Pancreas (tissue), 10 donors: ENCODE measurements at places on chromosomes 3 and 15.
A peak's percentile ranks its signal among the peaks of the same experiment; 100 is the strongest.

GRCh38 chr15:89526601-89527441, 30.4 kb upstream of the RHCG start:
- H3K4me3 ChIP-seq = no peak overlapping the region
- DNase-seq = peak; percentile 23
- no peak overlapping the region for H3K27ac ChIP-seq
- no peaks in the 10 kb centered on the region for H3K27me3 ChIP-seq
- no peaks in the 10 kb centered on the region for H3K4me1 ChIP-seq

- no peaks in the 10 kb centered on the region for H3K36me3 ChIP-seq
- DNase-seq = no peak
- H3K4me1 ChIP-seq = no peaks in the 10 kb centered on the region
- no peak overlapping the region for H3K27ac ChIP-seq
- H3K27me3 ChIP-seq = no peaks in the 10 kb centered on the region
- no peak overlapping the region for H3K4me3 ChIP-seq
Observed at GRCh38 chr15:94312946-94313345, 81.6 kb downstream of the MCTP2 start.

DNA sequence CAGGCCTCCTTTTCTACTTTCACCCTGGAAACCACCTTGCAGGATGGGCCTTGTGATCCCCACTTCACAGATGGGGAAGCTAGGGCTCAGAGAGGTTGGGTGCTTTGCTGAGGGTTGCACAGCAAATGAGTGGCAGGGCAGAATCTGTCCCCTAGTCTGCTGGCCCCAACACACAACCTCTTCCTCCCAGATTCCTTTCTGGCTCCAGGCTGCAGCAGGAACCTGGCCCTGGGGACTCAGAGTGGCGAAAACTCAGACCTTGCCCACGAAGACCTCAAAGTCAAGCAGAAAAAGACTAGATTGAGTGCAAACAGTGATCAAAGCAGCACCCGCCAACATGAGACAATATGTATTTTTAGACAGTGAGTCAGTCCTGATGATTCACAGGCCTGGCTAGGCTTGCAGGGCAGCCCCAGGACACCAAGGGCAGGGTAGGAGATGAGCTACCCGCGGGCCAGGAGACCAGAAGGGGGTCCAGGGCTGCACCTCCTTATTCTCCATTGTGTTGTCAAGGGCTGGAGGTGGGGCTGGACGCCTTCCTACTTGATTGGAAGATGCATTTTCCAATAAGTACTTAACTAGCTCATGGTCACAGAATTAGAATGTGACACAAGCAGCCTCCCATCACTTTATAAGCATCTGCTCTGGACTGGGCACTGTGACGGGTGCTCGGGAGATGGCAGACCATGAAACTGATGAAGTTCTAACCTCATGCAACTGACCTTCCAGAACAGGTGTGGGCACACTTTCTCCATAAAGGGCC, 23.9 kb downstream of the GOLGA6L2 start:
- no peaks in the 10 kb centered on the region for H3K36me3 ChIP-seq
- H3K27me3 ChIP-seq = no peaks in the 10 kb centered on the region
- H3K27ac ChIP-seq = no peak overlapping the region
- no peak for DNase-seq

DNA sequence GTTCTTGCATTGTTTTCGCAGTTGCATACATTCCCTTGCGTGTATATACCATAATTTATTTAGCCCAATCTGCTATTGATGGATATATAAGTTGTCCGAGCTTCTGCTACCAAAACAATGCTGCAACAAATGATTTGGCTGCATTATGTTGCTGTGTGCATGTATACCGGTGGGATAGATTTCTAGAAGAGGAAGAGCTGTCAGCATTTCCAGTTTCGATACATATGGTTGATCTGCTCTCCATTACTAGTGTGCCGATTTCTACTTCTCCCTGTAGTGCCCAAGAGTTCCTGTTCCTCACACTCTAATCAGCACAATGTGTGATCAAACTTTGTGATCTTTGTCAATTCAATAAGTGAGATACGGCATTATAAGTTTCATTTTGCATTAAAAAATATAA, 92.8 kb upstream of the NMNAT3 start:
- H3K4me3 ChIP-seq = no peak overlapping the region
- DNase-seq = no peak
- H3K27ac ChIP-seq = no peak overlapping the region
- H3K4me1 ChIP-seq = no peaks in the 10 kb centered on the region
- H3K27me3 ChIP-seq = no peaks in the 10 kb centered on the region

DNA sequence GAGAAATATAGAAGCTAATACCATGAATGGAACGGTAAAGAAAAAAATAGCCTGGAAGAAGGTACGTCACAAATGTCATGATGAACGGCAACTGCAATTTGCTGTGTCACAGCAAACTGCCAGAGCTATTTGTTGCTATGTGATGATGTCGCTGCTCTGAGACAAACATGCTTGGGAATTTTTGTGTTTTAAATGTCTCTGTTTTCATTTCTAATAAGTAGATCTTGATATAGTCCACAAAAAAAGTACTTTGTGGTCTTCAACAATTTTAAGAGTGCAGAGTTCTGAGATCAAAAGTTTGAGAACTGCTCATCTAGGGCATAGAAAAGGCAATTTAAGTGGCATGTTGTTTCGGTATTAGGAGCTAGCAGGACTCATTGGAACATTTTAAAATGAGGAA, 4.3 kb upstream of the NR1D2 start:
- no peak overlapping the region for H3K4me3 ChIP-seq
- H3K27me3 ChIP-seq = no peaks in the 10 kb centered on the region
- no peak for DNase-seq
- H3K27ac ChIP-seq = no peak overlapping the region
- no peaks in the 10 kb centered on the region for H3K36me3 ChIP-seq

- DNase-seq = no peak
- H3K4me3 ChIP-seq = no peak overlapping the region
- no peaks in the 10 kb centered on the region for H3K4me1 ChIP-seq
- H3K27ac ChIP-seq = no peak overlapping the region
Observed at GRCh38 chr3:72559385-72559784, 288.9 kb downstream of the SHQ1 start.

DNA sequence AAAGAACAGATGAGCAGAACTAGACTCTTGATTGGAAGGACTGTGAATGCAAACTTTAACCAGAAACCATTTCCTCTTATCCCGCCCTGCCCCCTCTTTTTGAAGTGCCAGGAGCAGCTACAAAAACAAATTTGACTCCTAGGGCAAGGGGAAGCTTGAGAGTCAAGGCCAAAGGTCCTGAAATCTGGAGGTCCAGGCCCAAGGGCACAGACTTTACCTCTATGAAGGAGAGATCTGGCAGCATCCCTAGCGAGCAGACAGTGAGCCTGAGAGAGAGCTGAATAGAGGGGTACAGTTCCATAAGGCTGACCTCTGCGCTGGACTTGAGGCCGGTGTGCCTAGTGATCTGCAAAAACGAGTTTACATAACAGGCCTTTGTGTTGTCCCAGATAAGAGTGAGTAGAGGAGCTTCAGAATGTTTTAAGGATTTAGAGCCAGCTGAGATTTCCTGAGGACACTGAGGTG, 5.1 kb downstream of the RAB43 start:
- H3K36me3 ChIP-seq = no peaks in the 10 kb centered on the region
- H3K4me1 ChIP-seq = peaks cover 4% of the 10 kb centered on the region
- no peak overlapping the region for H3K4me3 ChIP-seq
- no peak overlapping the region for H3K27ac ChIP-seq

DNA sequence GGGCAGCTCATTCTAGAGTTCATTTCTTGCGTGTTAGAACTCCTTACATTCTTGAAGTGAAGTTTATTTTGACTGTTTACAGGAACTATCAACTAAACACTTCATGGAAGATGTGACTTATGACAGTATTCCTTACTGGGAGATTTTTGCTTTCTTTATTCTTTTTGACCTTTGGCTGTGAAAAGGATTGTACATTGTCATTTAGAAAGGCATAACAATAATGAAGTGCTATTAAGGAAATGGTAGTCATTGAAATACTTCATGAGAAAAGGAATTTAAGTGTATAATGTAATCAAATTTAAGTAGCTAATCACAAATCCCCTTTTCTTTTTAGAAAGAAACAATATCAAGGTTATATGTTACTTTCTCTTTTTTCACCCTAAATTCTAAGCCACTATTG, 11.3 kb downstream of the P2RY14 start:
- DNase-seq = no peak
- no peaks in the 10 kb centered on the region for H3K36me3 ChIP-seq
- no peaks in the 10 kb centered on the region for H3K4me1 ChIP-seq
- no peak overlapping the region for H3K27ac ChIP-seq
- no peak overlapping the region for H3K4me3 ChIP-seq

DNA sequence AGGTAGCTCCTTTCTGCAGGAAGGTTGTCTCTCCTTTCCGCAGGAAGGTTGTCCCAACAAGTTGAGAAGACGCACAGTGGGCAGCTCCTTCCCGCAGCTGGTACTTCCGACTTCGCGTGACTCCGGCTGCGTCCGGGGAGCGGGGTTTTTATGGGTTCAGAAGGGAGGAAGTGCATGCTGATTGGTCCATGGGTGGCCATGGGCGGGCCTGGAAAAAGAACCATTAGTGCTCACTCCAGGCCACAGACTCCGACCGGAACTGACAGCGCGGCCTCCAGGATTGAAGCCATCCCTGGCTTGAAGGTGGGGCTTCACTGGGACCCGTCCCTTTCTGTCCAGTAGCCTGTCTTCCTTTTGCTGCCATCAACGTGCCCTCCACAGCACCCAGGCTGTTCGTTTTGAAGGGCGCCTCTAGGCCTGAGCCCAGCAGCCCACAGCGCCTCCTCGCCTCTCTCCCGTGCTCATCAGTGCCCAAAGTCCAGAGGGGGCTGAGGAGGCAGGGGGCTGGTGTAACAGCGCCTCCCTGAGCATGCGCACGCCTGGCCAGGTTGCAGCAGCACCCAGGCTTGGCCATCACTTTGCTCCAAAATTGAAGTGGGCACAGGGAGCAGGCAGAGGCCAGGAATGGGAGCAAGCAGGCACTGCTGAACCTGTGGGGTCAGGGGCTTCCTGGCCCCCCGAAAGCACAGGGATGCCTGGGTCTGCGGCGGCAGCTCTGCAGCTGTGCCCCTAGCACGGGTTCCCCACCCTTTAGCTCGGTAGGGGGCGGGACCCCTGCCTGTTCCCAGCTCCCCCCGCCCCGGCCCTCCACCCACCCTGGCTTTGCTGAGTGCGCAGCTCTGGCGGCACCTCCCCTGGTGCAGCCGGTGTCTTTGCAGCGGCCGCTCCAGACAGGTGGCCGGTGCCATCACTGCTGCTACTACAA, 330.6 kb upstream of the MCTP2 start:
- no peaks in the 10 kb centered on the region for H3K4me1 ChIP-seq
- DNase-seq = peak; percentile 47
- H3K4me3 ChIP-seq = no peak overlapping the region
- no peaks in the 10 kb centered on the region for H3K27me3 ChIP-seq

GRCh38 chr15:48720646-48721045, 75.1 kb upstream of the FBN1 start:
- H3K27me3 ChIP-seq = no peaks in the 10 kb centered on the region
- H3K27ac ChIP-seq = no peak overlapping the region
- H3K4me1 ChIP-seq = no peaks in the 10 kb centered on the region
- DNase-seq = no peak

- no peaks in the 10 kb centered on the region for H3K36me3 ChIP-seq
- H3K4me3 ChIP-seq = no peak overlapping the region
- no peaks in the 10 kb centered on the region for H3K4me1 ChIP-seq
- no peak for DNase-seq
Observed at GRCh38 chr3:115859002-115859807, 235.9 kb downstream of the GAP43 start.

DNA sequence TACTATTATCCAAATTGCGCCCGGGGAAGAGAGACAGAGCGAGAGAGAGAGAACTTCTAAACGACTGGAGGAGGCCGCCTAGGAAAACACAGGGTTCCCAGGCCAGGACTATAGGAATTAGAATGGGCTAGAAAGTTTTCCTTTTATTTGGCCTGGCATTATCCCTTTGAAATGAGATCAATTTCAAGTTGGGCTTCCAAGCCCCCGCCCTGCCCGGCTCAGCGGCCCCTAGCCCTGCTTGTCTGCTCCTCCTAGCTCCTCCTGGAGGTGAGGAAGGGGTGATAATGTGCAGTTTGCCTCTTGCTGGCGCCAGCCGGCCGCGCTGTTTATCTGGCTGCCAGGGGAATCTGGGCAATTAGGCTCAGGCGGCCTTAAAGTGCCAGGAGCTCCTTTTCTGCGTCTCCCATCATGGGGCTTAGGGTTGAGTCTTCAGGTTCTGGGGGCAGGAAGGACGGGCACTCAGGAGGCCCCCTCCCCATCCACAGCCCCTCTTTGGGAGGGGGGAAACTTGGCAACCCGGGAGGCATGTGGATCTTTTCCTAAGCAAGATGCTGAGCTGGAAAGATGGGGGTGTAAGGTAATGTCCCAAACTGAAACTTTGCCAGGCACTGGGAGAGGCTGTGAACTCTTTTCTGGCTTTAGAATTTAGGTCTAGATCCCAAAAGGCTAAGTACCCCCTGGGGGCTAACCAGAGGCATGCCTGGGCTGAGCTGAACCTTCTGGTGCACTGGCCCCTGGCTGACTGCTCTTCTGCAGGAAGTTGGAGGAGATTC, 5.5 kb downstream of the SMAD6 start:
- peak overlapping the region; percentile 15 for H3K27ac ChIP-seq
- no peaks in the 10 kb centered on the region for H3K36me3 ChIP-seq
- H3K27me3 ChIP-seq = no peaks in the 10 kb centered on the region
- no peaks in the 10 kb centered on the region for H3K4me1 ChIP-seq
- peak; percentile 59 for DNase-seq
- H3K4me3 ChIP-seq = no peak overlapping the region

DNA sequence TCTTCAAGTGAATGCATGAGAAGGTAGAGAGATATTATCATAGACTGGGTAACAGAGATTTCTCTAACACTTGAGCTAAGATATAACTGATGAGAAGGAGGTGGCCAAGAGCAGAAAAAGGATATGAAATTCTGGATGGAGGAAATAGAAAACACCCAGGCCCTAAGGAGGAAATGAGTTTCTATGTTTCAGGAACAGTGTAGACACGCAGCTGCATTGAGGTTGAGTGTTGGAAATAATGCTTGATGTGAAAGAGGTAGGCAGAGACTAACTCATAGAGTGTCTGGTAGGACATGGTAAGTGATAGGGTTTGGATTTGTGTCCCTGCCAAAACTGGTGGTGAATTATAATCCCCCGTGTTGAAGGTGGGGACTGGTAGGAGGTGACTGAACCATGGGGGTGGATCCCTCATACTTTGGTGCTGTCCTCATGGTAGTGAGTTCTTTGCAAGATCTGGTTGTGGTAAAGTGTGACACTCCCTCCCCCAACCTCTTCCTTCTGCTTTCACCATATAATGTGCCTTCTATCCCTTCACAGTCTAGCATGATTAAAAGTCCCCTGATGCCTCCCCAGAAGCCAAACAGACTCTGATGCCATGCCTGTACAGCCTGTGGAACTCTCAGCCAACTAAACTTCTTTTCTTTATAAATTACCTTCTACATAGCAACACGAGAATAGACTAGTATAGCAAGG, 787.3 kb downstream of the EDEM1 start:
- no peaks in the 10 kb centered on the region for H3K36me3 ChIP-seq
- no peaks in the 10 kb centered on the region for H3K4me1 ChIP-seq
- no peaks in the 10 kb centered on the region for H3K27me3 ChIP-seq
- H3K4me3 ChIP-seq = no peak overlapping the region

GRCh38 chr3:170738766-170739165, 131.2 kb downstream of the RPL22L1 start:
- no peak overlapping the region for H3K4me3 ChIP-seq
- H3K36me3 ChIP-seq = no peaks in the 10 kb centered on the region
- no peak for DNase-seq
